Heart right ventricle (tissue), 16 donors: ENCODE measurements at places on chromosomes 16 and 17. TPM values are rescaled to one million over a fixed set of nuclear protein-coding genes. Genes with fewer than 3 reads are reported as not detected.
A peak's percentile ranks its signal among the peaks of the same experiment; 100 is the strongest.

DNA sequence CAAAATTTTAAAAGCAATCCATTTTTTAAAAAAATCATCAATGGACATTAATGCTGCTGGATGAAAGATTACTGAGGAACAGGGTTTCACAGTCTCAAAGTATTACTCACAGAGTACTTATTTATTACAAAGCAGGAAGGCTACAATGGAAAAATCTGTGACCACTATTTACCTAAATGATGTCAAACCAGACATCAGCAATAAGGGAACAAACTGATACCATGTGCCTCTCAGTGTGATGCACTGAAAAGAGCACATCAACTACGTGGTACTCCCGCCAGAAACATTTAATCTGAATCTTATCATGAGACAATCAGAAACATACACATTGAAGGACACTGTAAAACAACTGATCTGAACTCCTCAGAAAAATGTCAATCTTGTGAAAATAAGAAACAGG lies 124.2 kb downstream of the PARN start:
- no peak overlapping the region for H3K27ac ChIP-seq
- H3K27me3 ChIP-seq = no peaks in the 10 kb centered on the region
- DNase-seq = no peak

GRCh38 chr17:45127207-45127547 lies 5.1 kb downstream of the PLCD3 start:
- DNase-seq = no peak
- peaks cover 80% of the 10 kb centered on the region for H3K4me1 ChIP-seq
- H3K4me3 ChIP-seq = no peak overlapping the region
- H3K36me3 ChIP-seq = no peaks in the 10 kb centered on the region

- H3K36me3 ChIP-seq = no peaks in the 10 kb centered on the region
- peak overlapping the region; percentile 85 for H3K27ac ChIP-seq
- peak overlapping the region; percentile 29 for H3K4me3 ChIP-seq
- H3K27me3 ChIP-seq = peaks cover 35% of the 10 kb centered on the region
These were observed 151.1 kb upstream of the GSE1 start for GRCh38 chr16:85461814-85462713.

DNA sequence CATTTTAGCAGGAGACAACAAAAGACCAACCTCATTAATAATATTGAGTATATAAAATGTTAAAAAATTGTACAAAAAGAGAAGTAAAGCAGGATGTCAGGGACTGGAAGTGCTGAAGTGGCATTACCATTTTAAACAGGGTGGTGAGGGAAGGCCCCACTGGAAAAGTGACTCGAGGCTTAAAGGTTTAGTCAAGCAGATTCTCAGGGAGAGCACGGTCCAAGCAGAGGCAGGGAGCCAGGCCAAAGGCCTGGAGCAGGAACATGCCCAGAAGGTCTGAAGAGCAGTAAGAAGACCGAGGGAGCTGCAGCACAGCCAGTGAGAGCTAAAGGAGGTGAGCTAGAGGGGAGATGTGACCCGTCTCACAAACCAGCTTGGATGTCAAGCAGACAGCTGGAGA lies 7.6 kb downstream of the XPO6 start:
- H3K4me1 ChIP-seq = peaks cover 10% of the 10 kb centered on the region
- H3K4me3 ChIP-seq = no peak overlapping the region

DNA sequence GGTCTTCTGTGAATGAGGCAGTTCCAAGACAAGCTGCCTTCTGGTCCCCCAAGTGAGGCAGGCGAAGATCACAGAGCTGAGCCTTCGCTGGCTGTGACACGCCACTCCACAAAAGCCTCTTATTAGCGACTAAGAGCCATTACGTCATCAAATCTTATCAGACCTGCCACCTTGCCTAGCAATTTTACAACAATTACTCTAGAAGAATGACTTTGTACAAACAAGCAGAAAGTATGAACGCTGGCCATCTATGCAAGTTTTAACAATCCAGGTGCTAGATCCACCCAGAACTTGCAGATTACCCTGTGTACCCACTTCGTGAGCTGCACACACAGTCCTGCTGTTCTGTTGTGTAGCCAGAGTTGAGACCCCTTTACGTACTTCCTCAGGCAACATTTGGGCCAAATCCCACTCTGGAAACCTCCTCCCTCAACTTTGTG lies 3.8 kb upstream of the ICAM2 start:
- peak overlapping the region; percentile 87 for H3K27ac ChIP-seq
- peaks cover 29% of the 10 kb centered on the region for H3K4me1 ChIP-seq
- no peak overlapping the region for H3K4me3 ChIP-seq
- no peak for DNase-seq

- DNase-seq = peak; percentile 77
- H3K4me1 ChIP-seq = peaks cover 87% of the 10 kb centered on the region
- H3K27ac ChIP-seq = peak within 1 kb of the TSS; percentile 99
- H3K4me3 ChIP-seq = peak within 1 kb of the TSS; percentile 85
- H3K27me3 ChIP-seq = peaks cover under 1% of the 10 kb centered on the region
- no peaks in the 10 kb centered on the region for H3K36me3 ChIP-seq
These were observed at the start of gene ARHGAP23 for GRCh38 chr17:38428112-38428642. Gene ARHGAP23, plus strand, starts transcription at chr17:38428464. Its CDS starts 22 bp downstream, at chr17:38428486.

DNA sequence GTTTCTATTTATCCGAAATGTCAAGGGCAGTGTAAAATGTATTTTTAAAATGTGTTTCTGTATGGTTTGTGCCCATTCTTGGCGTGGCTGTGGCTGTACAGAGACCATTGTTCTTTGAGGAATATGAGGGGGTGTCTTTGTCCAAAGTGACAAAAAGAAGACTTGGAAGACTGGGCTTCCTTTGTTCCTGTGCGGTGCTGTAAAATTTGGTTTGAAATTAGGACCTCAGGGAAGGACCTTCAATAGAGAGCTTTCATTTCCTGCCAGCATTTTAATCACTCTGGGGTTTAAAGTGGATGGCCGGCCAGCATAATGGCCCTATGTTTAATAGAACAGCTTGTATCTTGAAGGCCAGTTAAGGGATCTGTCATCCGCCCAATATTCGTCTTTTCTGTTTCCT lies 190.1 kb upstream of the TBX2 start:
- H3K4me3 ChIP-seq = no peak overlapping the region
- peak overlapping the region; percentile 67 for H3K27ac ChIP-seq
- H3K4me1 ChIP-seq = peaks cover 17% of the 10 kb centered on the region
- no peak for DNase-seq
- no peaks in the 10 kb centered on the region for H3K27me3 ChIP-seq

- H3K36me3 ChIP-seq = no peaks in the 10 kb centered on the region
- H3K4me1 ChIP-seq = no peaks in the 10 kb centered on the region
- H3K27ac ChIP-seq = no peak overlapping the region
- H3K27me3 ChIP-seq = no peaks in the 10 kb centered on the region
These were observed 158.8 kb upstream of the LHX1 start for GRCh38 chr17:36778448-36778847.

- no peak overlapping the region for H3K4me3 ChIP-seq
- peaks cover 46% of the 10 kb centered on the region for H3K4me1 ChIP-seq
- no peaks in the 10 kb centered on the region for H3K36me3 ChIP-seq
- DNase-seq = no peak
- no peaks in the 10 kb centered on the region for H3K27me3 ChIP-seq
These were observed 18.3 kb downstream of the NUP93 start for GRCh38 chr16:56748191-56748590.

GRCh38 chr17:67662712-67663111 lies 55.0 kb upstream of the NOL11 start:
- H3K36me3 ChIP-seq = no peaks in the 10 kb centered on the region
- no peak overlapping the region for H3K27ac ChIP-seq
- no peaks in the 10 kb centered on the region for H3K27me3 ChIP-seq
- no peaks in the 10 kb centered on the region for H3K4me1 ChIP-seq
- H3K4me3 ChIP-seq = no peak overlapping the region
- DNase-seq = no peak

DNA sequence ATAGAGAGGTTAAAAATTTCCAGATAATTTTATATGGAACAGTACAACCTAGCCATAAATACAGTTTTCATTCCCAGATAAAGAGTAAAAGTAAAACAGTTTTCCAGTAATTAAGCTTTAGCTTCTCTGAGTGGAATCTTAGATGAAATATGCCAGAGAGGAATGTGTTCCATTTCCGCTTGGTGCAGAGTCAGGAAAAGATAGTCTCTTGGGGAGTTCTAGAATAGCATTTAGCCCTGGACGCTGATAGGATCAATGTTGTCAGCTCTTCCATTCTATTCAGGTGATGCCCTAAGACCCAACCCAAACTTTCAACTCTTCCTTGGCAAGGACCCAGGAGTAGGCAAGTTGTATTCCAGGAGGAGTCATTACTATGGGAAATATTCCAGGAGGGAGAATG lies 30.9 kb upstream of the ABCA3 start:
- H3K36me3 ChIP-seq = no peaks in the 10 kb centered on the region
- no peaks in the 10 kb centered on the region for H3K27me3 ChIP-seq
- no peak overlapping the region for H3K4me3 ChIP-seq
- no peak for DNase-seq
- no peak overlapping the region for H3K27ac ChIP-seq

DNA sequence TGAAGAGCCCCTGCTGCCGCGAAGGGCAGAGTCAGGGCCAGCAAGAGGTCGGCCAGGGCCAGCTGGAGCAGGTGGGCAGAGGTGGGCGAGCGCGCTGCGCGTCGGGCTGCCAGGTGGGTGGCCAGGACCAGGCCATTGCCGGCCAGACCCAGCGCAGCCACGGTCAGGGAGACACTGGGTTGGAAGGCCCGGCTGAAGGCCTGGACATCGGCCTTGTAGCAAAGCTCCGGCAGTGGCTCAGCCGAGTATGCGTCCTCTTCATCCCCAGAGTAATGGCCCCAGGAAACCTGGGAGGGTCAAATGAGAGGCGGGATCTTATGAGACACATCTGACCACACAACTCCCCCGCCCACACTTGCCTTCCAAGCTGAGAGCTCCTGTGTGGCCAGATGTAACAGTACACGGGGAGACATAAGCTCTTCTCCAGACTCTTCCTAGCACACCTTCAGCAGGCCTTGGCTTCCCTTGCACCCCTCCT lies 1.3 kb downstream of the CCR10 start:
- H3K27ac ChIP-seq = peak overlapping the region; percentile 98
- H3K36me3 ChIP-seq = peaks cover 12% of the 10 kb centered on the region
- peak; percentile 54 for DNase-seq
- peak overlapping the region; percentile 15 for H3K4me3 ChIP-seq
- H3K27me3 ChIP-seq = no peaks in the 10 kb centered on the region

- H3K27ac ChIP-seq = no peak overlapping the region
- no peak overlapping the region for H3K4me3 ChIP-seq
These were observed 18.2 kb upstream of the RBFOX3 start for GRCh38 chr17:79628861-79629547.

GRCh38 chr16:85300406-85300968 lies 188.2 kb upstream of the CIBAR2 start:
- H3K36me3 ChIP-seq = no peaks in the 10 kb centered on the region
- no peak overlapping the region for H3K4me3 ChIP-seq
- no peaks in the 10 kb centered on the region for H3K27me3 ChIP-seq
- no peak for DNase-seq
- H3K4me1 ChIP-seq = no peaks in the 10 kb centered on the region
- no peak overlapping the region for H3K27ac ChIP-seq

- no peaks in the 10 kb centered on the region for H3K27me3 ChIP-seq
- H3K36me3 ChIP-seq = peaks cover 32% of the 10 kb centered on the region
- H3K4me1 ChIP-seq = peaks cover 50% of the 10 kb centered on the region
- no peak overlapping the region for H3K4me3 ChIP-seq
- peak; percentile 55 for DNase-seq
These were observed 24.1 kb downstream of the SERPINF1 start for GRCh38 chr17:1785930-1786329.

DNA sequence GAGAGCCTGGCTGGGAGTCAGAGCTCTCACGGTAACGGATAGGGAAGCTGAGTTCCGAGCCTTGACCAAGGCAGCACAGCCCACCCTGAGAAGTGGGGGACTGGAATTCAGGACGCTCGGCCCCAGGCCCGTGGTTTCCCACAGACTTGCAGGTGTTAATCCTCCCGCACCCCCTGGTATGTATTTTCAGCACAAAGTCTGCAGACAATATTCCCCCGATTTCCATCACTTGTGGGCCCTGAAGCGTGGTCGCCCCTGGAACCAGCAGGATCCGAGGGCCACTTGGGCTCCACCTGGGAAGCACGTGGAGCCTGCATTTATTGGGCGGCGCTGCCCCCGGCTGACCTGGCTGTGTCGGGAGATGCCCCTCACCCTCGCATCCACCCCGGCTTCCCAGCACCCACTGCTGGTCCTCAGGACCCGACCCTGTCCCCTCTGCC lies 60.2 kb downstream of the WSB1 start:
- DNase-seq = peak; percentile 18
- H3K4me3 ChIP-seq = peak overlapping the region; percentile 72
- H3K36me3 ChIP-seq = no peaks in the 10 kb centered on the region
- H3K4me1 ChIP-seq = peaks cover 30% of the 10 kb centered on the region
- no peaks in the 10 kb centered on the region for H3K27me3 ChIP-seq

- H3K36me3 ChIP-seq = peaks cover 2% of the 10 kb centered on the region
- peak; percentile 21 for DNase-seq
- peaks cover 21% of the 10 kb centered on the region for H3K4me1 ChIP-seq
- peak overlapping the region; percentile 76 for H3K4me3 ChIP-seq
- peak overlapping the region; percentile 86 for H3K27ac ChIP-seq
These were observed 536 bp downstream of the SLC38A10 start for GRCh38 chr17:81294512-81295030.

DNA sequence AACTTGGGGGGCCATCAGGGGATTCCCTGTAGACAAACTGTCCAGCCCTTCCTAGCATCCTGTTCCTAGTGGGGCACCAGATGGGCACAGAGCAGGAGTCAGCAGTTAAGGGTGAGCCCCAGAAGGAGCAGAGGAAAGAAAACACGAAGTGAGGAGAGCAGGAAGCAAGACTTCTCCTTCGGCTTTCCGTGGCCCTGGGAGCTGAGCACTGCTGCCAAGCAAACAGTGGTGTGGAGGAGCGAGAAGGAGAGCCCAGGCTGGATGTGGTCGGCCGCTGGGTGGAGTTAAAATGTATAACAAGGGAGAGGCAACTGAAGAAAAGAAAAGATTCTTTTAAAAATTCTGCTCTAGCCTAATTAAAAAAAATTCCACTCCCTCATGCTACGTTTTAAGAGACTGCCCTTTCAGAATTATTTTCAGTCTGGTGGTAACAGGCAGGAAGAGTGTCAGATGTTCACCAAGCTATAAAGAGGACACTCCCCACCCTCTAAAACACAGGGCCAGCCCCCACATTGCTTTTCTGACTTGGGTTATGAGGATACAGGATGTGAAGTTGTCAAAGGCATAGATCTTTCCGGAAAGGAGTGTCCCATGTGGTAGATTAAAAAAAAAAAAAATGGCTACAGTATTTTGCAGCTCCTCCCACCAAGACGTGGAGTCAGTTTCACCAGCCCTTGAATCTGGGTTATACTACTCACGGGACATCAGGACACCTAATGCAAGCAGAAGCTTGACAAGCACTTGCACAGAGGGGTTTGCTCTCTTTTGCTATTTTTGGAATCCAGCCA lies 74.9 kb upstream of the ZFHX3 start:
- no peaks in the 10 kb centered on the region for H3K27me3 ChIP-seq
- no peaks in the 10 kb centered on the region for H3K36me3 ChIP-seq
- H3K4me3 ChIP-seq = no peak overlapping the region
- peaks cover 10% of the 10 kb centered on the region for H3K4me1 ChIP-seq
- peak overlapping the region; percentile 73 for H3K27ac ChIP-seq
- DNase-seq = peak; percentile 53

VMO1 gene
- total RNA-seq = 0.50 TPM

CRISPLD2 gene
- 8.0 TPM for total RNA-seq

TBC1D26 gene
- total RNA-seq = not detected

HASPIN gene
- 0.42 TPM for total RNA-seq

ZFP90 gene
- total RNA-seq = 11.8 TPM

KRT33B gene
- total RNA-seq = not detected

CSNK2A2 gene
- 32.8 TPM for total RNA-seq

CDK3 gene
- total RNA-seq = 1.9 TPM

ZNF213 gene
- 8.0 TPM for total RNA-seq

ZFPM1 gene
- total RNA-seq = 3.2 TPM

CYGB gene
- total RNA-seq = 32.2 TPM

RUNDC3A gene
- 0.31 TPM for total RNA-seq
